ENCODE measurements at places on chromosomes 12 and 14. TPM values are rescaled to one million over a fixed set of nuclear protein-coding genes. Genes with fewer than 3 reads are reported as not detected.

Gene SLC2A13
- 25.6 TPM for total RNA-seq

Gene ZNF891
- 0.92 TPM for total RNA-seq

Gene KRT80
- total RNA-seq, result under 0.01 TPM

Gene HEATR5A
- total RNA-seq, result 75.9 TPM

All from smooth muscle cell of bladder (primary cell).